ENCODE measurements at places on chromosomes 12 and 14. TPM values are rescaled to one million over a fixed set of nuclear protein-coding genes. Genes with fewer than 3 reads are reported as not detected.

The ACOT4 gene
- polyA plus RNA-seq = 3.6 TPM

The CCDC197 gene
- polyA plus RNA-seq = not detected

The KRT74 gene
- not detected for polyA plus RNA-seq

The SLC39A5 gene
- 74.0 TPM for polyA plus RNA-seq

The DIO2 gene
- polyA plus RNA-seq = 0.13 TPM

DNA sequence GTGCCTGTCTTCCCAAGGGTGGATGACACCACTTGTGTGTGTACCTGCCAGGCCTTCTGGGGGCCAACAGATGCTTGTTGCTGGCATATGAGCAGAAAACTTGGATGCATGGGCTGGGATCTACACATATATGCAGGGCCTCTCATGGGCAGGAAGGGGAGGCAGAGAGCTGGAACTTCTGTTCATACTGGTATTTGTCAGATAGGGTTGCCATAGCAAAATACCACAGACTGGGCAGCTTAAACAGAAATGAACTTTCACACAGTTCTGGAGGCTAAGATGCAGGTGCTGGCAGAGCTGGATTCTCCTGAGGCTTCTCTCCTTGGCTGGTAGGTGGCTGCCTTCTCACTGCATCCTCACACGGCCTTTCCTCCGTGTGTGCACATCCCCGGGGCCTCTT is 121.8 kb downstream of the SUDS3 start:
- no peaks in the 10 kb centered on the region for H3K27me3 ChIP-seq
- H3K4me3 ChIP-seq = no peak overlapping the region
- H3K4me1 ChIP-seq = peaks cover 31% of the 10 kb centered on the region
- no peak overlapping the region for H3K27ac ChIP-seq
- DNase-seq = peak; percentile 62

DNA sequence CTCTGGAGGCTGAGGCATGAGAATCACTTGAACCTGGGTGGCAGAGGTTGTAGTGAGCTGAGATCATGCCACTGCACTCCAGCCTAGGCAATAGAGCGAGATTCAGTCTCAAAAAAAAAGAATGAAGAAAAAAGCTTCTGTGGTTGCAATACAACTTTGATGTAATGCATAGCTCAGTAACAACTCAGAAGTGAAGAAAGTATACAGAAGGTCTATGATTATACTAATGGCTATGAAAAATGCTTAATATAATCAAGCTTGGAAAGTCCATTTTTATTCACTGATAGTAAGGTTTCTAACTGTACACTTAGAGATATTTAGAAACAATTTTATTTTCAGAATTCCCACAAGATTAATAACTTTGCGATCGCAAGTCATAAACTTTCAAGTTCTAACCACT is 88.2 kb upstream of the FRMD6 start:
- no peaks in the 10 kb centered on the region for H3K27me3 ChIP-seq
- DNase-seq = no peak
- H3K4me1 ChIP-seq = no peaks in the 10 kb centered on the region
- H3K4me3 ChIP-seq = no peak overlapping the region
- no peaks in the 10 kb centered on the region for H3K36me3 ChIP-seq

DNA sequence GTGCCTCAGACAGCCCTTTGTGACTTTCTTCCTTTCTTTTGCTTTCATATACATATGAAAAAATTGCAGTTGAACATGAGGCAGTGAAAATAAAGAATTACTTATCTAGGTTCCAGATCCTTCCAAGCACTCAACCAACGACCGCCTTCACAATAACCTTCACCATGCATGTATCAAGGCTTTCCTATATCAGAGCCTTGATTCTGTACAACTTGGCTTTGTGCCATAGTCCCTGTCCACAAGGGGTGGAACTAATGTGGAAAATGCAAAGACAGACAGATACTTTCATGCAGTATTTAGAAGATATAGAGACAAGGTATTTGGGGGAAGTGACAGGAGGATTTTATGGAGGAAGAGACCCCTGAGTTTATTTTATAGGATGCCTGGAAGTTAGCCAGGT is 48.6 kb upstream of the PLEKHA5 start:
- no peaks in the 10 kb centered on the region for H3K27me3 ChIP-seq
- DNase-seq = no peak
- H3K36me3 ChIP-seq = no peaks in the 10 kb centered on the region
- no peak overlapping the region for H3K27ac ChIP-seq

GRCh38 chr14:100841066-100841760 is 15.3 kb downstream of the MEG3 start:
- H3K27ac ChIP-seq = no peak overlapping the region
- H3K4me3 ChIP-seq = no peak overlapping the region
- DNase-seq = no peak
- peaks cover 6% of the 10 kb centered on the region for H3K4me1 ChIP-seq
- peaks cover 17% of the 10 kb centered on the region for H3K27me3 ChIP-seq
- no peaks in the 10 kb centered on the region for H3K36me3 ChIP-seq

- peak; percentile 19 for DNase-seq
- no peaks in the 10 kb centered on the region for H3K27me3 ChIP-seq
- no peaks in the 10 kb centered on the region for H3K36me3 ChIP-seq
- H3K4me1 ChIP-seq = no peaks in the 10 kb centered on the region
- H3K27ac ChIP-seq = no peak overlapping the region
Measured at GRCh38 chr12:47725893-47726292, 603 bp upstream of the ENDOU start.

- no peaks in the 10 kb centered on the region for H3K36me3 ChIP-seq
- no peak overlapping the region for H3K4me3 ChIP-seq
- no peaks in the 10 kb centered on the region for H3K4me1 ChIP-seq
- no peak for DNase-seq
Measured at GRCh38 chr12:58172433-58173073, 231.2 kb downstream of the ATP23 start.

DNA sequence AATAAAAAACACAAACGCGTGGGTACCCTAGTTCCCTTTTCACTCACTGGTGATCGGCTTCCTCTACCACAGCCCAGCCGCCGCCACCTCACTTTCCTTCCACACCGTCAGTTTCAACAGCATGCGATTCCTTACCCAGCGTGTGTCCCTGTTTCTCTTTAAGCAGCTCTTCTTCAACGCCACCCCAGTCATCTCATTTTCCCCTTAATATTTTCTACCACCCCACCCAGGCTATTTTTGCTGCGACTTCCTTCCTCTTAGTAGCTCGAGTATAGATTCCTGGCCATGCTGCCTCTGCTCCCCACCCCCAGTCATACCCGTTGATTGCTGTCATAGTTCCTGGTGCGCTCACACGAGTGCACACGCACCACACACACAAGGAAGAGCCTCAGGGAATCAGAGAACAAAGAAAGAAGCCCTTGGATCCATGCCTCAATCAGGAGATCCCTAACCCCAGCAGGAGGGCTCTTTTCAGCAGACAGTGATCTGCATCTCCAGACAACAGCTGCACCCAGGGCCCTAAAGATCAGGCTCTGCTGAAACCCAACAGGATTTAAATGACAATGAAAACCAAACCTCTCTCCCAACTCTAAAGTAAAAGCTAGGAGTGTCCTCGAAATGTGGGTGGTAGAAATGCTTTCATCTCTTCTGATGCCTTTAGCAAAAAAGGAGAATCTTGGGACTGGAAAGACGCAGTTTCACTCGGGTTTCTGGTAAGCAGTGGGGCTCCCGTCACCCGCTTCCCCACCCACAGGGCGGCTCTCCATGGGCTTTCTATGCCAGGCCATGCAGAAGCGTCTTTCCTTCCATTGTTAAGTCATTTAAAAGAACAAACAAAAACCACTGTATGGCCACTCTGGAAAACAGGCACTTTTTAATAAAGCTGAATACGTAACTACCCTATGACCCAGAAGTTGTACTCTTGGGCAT is 23.8 kb downstream of the VPS37B start:
- H3K4me1 ChIP-seq = no peaks in the 10 kb centered on the region
- H3K27ac ChIP-seq = peak overlapping the region; percentile 75
- H3K27me3 ChIP-seq = no peaks in the 10 kb centered on the region
- peaks cover 5% of the 10 kb centered on the region for H3K36me3 ChIP-seq
- peak overlapping the region; percentile 33 for H3K4me3 ChIP-seq

DNA sequence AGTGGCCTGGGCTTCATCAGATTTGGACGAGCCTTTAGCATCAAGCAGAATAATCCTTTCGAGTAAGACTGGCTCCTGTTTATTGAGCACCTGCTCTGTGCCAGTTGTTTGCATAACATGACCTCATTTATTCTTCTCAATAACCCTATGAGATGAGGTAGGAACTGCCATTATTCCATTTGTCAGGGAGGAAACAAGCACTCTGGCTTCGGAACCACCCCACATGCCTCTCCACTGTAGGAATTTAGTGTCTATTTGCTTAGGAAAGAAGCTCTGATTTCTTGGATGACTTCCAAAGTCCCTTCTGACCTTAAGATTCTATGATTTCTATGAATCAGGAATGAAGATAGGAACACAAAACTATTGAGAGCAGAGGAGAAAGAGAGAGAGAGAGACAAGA is 11.0 kb downstream of the SAMD4A start:
- no peak for DNase-seq
- H3K4me1 ChIP-seq = peaks cover 67% of the 10 kb centered on the region
- peak overlapping the region; percentile 70 for H3K27ac ChIP-seq
- no peak overlapping the region for H3K4me3 ChIP-seq
- H3K27me3 ChIP-seq = no peaks in the 10 kb centered on the region

- no peaks in the 10 kb centered on the region for H3K27me3 ChIP-seq
- no peaks in the 10 kb centered on the region for H3K4me1 ChIP-seq
- no peak overlapping the region for H3K27ac ChIP-seq
Measured at GRCh38 chr12:117484901-117485300, 123.5 kb upstream of the NOS1 start.

DNA sequence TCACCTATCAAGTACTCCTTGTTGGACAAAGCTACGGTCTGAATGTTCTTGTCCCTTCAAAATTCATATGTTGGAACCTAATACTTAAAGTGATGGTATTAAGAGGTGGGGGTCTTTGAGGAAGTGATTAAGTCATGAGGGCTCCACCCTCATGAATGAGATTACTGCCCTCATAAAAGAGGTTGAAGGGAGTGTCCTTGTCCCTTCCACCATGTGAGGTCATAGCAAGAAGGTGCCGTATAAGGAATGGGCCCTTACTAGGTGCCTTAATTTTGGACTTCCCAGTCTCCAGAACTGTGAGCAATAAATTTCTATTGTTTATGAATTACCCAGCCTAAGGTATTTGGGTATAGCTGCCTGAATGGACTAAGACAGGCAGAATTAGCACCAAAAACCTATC is 191.1 kb upstream of the NUDT4 start:
- peaks cover 33% of the 10 kb centered on the region for H3K4me1 ChIP-seq
- H3K27me3 ChIP-seq = no peaks in the 10 kb centered on the region
- no peaks in the 10 kb centered on the region for H3K36me3 ChIP-seq
- no peak overlapping the region for H3K4me3 ChIP-seq
- no peak overlapping the region for H3K27ac ChIP-seq
- no peak for DNase-seq

DNA sequence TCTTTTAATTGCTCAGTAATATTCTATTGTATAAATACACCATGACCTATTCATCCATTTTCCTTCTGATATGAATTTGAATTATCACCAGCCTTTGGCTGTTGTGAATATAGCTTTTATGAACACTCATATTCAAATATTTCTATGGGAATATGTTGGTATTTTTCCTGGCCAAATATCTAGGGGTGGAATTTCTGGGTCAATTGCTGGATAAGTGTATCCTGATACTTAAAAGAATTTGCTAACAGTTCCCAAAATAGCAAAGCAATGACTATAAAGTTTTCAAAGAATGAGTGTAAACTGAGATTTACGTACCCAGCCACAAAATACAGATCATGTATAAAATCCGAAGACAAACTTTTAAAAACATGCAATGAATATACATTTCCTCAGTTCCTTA is 148.7 kb upstream of the CLEC14A start:
- no peaks in the 10 kb centered on the region for H3K27me3 ChIP-seq
- peaks cover 9% of the 10 kb centered on the region for H3K4me1 ChIP-seq
- no peak overlapping the region for H3K27ac ChIP-seq
- no peak for DNase-seq
- H3K4me3 ChIP-seq = no peak overlapping the region
- no peaks in the 10 kb centered on the region for H3K36me3 ChIP-seq

GRCh38 chr12:106315523-106315922 is 13.0 kb downstream of the TCP11L2 start:
- H3K27me3 ChIP-seq = no peaks in the 10 kb centered on the region
- H3K4me1 ChIP-seq = no peaks in the 10 kb centered on the region
- H3K27ac ChIP-seq = no peak overlapping the region
- no peak overlapping the region for H3K4me3 ChIP-seq
- peaks cover 28% of the 10 kb centered on the region for H3K36me3 ChIP-seq

DNA sequence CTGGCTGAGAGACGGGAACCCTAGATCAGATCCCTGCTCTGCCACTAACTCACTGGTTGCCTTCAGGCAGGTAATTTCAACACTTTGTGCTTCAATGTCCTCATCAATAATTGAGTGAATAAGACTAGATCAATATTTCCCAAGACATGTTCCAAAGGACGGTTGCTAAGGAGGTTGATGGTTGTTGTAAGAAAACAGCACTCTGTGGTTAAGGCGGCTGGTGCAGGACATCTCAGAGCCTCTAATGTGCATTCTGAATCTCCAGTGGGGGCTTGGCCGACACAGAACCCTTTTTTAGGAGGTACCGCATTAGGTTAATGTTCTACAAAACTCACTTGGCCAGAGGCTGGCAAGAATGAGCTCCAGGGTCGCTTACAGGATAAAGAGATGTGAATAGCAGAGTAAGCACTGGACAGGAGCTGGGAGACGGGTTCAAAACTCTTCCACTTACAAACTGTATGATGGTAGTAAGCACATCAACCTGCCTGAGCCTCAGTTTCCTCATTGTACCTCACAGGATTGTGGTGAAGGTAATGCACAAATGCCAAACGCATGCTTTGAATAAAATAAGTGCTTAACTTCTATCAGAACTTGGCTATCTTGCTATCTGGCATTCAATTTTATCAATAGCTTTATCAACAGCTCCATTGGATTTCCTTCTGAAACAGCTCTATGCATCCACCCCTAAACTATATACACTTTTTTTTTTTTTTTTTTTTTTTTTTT is 136.9 kb upstream of the PARP11 start:
- DNase-seq = no peak
- H3K36me3 ChIP-seq = no peaks in the 10 kb centered on the region
- H3K27ac ChIP-seq = no peak overlapping the region
- H3K27me3 ChIP-seq = no peaks in the 10 kb centered on the region
- no peaks in the 10 kb centered on the region for H3K4me1 ChIP-seq

- no peaks in the 10 kb centered on the region for H3K4me1 ChIP-seq
- H3K4me3 ChIP-seq = no peak overlapping the region
- H3K27me3 ChIP-seq = no peaks in the 10 kb centered on the region
Measured at GRCh38 chr12:61993734-61994345, 266.4 kb upstream of the USP15 start.

GRCh38 chr12:92216092-92216491 is 70.4 kb upstream of the BTG1 start:
- no peaks in the 10 kb centered on the region for H3K4me1 ChIP-seq
- H3K36me3 ChIP-seq = no peaks in the 10 kb centered on the region
- no peak overlapping the region for H3K27ac ChIP-seq
- no peak overlapping the region for H3K4me3 ChIP-seq
- H3K27me3 ChIP-seq = no peaks in the 10 kb centered on the region

GRCh38 chr12:1351926-1352325 is 242.5 kb downstream of the FBXL14 start:
- H3K4me1 ChIP-seq = no peaks in the 10 kb centered on the region
- H3K27me3 ChIP-seq = no peaks in the 10 kb centered on the region
- no peak overlapping the region for H3K27ac ChIP-seq
- no peak overlapping the region for H3K4me3 ChIP-seq
- DNase-seq = no peak

Measured in sigmoid colon (tissue), 7 donors.